ENCODE measurements at places on chromosomes 13 and 19.

DNA sequence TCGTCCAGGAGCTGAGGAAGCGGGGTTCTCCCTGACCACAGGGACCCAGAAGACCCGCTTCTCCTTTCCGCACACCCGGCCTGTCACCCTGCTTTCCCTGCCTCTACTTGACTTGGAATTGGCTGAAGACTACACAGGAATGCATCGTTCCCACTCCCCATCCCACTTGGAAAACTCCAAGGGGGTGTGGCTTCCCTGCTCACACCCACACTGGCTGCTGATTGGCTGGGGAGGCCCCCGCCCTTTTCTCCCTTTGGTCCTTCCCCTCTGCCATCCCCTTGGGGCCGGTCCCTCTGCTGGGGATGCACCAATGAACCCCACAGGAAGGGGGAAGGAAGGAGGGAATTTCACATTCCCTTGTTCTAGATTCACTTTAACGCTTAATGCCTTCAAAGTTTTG lies 18.9 kb downstream of the VASP start:
- DNase-seq, result peak; percentile 89

- DNase-seq, result no peak
Measured at GRCh38 chr19:2428321-2428690, 920 bp upstream of the TIMM13 start.

- DNase-seq, result no peak
Measured at GRCh38 chr13:30105381-30105780, 202.0 kb downstream of the KATNAL1 start.

- no peak for DNase-seq
Measured at GRCh38 chr19:35095667-35096368, 19.8 kb upstream of the FXYD3 start.

GRCh38 chr19:6498294-6499036 lies 3.6 kb downstream of the TUBB4A start:
- DNase-seq, result peak; percentile 82

DNA sequence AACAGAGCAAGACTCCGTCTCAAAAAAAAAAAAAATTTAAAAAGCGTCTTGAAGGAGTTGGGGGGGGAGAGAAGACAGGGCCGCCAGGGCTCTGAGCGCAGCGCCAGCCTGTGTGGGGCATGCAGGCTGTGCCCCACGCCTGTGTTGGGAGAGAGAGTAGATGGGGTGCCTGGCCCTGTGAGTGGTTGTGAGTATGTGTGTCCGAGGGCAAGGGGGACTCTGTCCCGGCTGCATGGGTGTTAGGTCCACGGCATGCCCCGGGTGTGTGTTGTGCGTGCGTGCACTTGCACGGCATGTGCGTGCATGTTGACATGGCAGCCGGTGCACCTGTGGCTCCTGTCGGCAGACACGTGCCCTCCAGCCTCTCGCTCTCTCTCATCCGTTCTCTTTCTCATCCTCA lies 3.4 kb downstream of the MAP2K7 start:
- no peak for DNase-seq

DNA sequence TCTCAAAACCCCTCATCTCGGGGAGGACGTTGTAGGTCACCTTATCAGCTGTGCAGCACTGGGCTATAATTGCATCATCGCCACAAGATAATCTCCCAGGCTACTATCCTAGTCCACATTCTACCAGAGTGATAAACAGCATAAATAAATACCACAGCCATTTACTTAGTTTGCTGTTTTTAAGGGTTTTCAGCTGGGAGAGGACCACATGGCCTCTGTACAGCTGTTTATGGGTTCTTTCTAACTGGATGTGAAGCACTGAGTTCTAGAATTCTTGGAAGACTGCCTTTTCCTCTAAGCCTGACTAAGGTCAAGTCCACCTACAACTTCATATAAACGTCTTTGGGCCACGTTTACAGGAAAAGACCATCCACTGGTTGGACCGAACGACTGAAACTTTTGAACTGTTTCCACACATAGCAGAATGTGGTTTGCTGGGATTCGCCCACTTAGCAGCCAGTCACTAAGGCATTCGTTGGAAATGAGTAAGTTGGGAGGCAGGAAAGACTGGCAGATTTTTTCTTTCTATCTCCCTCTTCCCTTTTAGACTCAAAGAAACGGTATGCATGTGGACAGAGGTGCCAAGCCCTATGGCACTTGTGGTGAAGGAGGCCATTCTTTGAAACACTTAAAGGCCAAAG lies 752.5 kb upstream of the SGCG start:
- DNase-seq, result no peak

DNA sequence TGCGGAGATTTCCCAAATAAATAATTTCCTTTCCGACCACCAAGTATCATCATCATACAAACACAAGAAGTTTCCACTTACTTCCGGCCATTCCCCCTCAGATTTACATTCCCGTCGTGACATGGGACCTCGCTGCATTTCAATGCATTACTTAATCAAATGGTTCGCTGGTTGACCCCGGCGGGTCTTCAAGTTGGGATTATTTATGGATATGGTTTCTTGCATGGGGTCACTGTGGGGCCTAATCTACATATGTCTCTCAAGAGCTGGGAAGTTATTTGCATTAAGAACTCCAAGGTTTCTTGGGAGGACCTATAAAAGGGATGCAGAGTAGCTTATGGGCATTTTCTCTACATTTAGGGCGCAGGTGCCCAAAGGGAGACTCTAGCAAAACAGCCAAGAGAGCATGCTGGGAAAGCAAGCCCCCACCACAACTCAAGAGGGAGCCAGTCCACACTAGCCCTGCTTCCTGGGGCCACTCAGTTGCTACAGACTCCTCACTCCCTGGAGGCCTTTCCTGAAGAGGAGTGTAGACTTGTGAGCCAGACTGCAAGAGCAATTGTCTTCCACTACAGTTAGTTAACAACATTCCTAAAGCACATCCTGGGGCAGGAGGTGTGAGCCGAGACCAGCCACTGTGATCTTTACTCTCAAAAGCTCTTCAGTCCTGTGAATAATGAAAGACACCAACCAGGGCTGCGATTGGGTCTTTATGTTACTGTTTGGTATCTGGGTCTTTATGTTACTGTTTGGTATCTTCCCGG lies 125.3 kb downstream of the KATNAL1 start:
- no peak for DNase-seq

DNA sequence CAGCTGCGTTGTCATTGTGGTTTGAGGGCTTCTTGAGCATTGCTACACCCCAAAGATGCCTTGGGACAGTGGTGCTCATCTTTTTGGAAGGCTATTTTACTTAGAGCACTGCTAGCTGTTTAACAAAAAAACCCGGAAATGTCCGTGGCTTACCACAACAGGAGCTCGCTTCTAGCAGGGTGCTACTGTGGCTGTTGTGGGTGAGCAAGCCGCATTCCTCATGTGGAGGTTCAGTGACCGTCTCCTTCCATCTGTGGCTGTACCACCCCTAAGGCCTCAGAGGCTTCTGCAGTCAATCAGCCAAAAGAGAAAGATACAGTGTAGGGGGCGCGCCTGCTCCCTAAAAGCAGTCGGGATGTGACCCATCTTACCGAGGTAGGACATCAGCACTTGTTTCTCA lies 1004.2 kb downstream of the UQCRFS1 start:
- no peak for DNase-seq

- DNase-seq, result no peak
Measured at GRCh38 chr13:22198641-22199217, 527.9 kb downstream of the FGF9 start.

GRCh38 chr19:51740356-51740755 lies 11.3 kb downstream of the FPR1 start:
- DNase-seq, result peak; percentile 82

DNA sequence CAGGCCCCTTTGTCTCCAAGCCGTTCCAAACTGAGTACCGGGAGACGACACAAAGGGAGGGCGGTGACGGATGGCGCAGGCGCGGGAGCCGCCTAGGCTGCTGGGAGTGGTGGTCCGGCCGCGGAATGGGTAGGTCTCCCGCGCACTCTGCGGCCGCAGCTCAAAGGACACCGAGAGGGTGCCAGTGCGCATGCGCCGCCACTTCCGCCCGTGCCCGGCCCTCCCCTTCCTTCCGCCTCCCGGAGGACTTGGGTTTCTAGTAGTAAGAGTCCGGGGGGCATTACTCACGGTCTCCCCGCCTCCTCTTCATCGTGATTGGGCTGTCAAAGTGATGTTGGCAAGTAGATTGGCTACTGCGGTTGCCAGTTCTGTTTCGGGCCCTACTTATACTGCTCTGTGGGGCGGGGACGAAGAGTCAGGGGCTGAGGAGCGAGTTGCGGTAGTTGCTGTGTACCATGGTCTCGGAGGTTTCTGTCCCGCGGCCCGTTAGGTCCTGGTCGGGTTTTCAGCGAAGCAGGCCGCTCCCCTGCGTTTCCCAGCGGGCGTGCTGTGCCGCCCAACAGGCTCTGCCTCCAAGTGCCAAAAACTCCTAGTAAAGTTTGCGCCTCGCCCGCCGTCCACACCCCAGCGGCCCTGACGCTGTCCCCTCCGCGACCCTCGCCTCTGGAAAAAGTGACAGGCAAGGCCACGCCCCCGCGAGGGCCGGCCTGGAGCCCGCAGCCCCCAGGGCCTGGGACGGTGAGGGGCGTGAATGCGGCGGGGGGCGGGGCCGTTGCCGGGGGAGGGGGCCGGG lies 455 bp upstream of the ING1 start:
- peak; percentile 99 for DNase-seq

DNA sequence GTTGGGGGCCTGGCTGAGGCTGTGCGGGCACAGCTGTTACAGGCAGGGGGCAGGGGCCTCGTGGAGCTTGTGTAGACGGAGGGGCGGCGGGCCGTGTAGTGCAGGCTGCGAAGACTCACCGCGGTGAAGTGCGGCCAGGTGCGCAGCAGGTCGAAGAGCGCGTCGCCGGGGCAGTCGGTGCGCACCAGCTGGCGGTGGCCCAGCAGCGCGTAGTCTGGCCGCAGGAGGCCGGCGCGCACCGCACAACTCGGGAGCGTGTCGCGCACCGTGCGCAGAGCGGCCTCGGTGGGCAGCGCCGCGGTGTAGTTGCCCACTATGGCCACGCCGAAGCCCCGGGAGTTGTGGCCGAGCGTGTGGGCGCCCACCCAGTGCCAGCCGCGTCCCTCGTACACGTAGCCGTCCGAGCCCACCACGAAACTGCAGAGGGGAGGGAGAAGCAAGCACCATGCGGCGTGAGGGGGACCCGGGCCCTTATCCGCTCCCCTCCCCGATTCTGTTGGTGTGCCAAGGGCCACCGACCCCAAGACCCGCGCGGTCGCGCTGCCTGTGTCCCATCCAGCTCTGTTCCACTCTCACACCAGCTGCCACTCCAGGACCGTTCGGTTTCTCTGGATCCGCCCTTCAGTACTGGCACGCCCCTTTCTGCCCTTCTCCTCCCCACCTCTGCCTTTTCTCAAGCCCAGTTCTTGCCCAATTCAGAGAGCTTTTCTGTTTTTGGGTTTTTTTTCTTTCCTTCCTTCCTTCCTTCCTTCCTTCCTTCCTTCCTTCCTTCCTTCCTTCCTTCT lies 5.4 kb upstream of the RASAL3 start:
- peak; percentile 44 for DNase-seq

DNA sequence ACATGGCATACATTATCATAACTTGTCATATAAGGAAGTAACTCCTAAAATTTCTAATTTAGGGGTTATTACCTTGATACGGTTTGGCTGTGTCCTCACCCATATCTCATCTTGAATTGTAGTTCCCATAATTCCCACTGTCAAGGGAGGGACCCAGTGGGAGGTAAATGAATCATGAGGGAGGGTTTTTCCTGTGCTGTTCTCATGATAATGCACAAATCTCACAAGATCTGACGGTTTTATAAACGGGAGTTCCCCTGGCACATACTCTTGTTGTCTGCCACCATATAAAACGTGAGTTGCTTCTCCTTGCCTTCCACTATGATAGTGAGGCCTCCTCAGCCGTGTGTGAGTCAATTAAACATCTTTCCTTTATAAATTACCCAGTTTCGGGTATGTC lies 76.0 kb downstream of the ZDHHC20 start:
- DNase-seq, result peak; percentile 23

GRCh38 chr13:112634102-112634501 lies 46.1 kb upstream of the TUBGCP3 start:
- DNase-seq, result no peak

DNA sequence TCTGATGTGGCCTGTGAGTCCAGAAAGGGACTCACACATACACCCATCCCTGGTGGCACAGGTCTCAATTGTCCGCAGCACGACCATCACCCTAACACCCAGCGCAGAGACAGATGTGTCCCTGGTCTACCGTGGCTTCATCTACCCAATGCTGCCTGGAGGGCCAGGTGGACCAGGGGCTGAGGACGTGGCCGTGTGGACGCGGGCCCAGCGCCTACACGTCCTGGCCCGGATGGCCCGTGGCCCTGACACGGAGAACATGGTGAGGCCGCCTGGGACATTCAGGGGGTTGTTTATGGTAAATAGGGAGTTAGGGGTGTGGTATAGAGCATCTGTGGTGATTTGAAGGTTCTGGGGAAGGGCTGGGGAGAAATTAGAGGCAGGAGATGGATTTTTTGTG lies 22.8 kb downstream of the MEGF8 start:
- no peak for DNase-seq

DNA sequence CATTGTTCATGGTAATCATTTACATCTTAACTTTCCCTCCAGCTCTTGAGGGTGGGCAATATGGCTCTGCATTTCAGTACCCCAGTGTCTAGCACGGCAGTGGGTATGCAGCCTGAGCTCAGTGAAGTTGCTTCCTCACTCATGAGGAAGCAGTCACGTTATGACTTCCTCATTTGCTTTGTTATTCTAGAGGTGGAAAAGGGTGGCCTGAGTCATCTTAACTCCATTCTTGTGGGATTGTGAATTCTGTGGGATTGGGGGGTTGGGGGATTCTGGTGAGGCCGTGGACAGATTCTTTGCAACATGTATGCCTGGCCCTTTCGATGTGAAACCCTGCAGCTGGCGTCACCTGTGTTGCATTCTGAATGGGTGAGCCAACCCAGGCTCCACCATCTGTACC lies 406.7 kb upstream of the ZNF507 start:
- peak; percentile 29 for DNase-seq

DNA sequence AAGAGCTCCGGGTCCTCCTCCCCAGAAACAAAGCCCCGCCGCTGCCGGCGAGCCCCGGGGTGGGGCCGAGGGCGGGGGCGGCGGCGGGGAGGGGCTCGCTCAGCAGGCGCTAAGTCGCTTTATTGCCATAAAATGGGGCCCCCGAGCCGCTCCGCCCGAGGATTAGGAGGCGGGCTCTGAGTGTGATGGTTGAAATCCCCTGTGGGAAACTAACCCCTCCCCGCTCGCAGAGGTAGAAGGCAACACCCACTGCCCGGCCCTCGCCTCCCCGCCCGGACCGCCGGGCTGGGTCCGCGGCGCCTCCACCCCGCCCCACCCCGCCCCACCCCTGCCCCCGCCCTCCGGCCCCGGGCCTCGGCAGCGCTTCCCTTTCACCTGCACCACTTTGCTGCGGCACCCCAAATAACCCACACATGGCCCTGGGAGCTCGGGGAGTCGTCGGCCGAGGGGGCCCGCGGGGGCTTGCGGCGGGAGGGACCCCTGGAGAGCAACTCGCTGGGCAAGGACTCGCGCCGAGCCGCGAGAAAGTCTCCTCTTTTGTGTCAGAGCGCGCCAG lies at the start of gene KLF12:
KLF12 (minus strand) TSS at position 184 of the 556 bp plus-strand sequence.
- DNase-seq, result peak; percentile 76

- DNase-seq, result no peak
Measured at GRCh38 chr19:46520616-46521015, 24.9 kb upstream of the PNMA8B start.

DNA sequence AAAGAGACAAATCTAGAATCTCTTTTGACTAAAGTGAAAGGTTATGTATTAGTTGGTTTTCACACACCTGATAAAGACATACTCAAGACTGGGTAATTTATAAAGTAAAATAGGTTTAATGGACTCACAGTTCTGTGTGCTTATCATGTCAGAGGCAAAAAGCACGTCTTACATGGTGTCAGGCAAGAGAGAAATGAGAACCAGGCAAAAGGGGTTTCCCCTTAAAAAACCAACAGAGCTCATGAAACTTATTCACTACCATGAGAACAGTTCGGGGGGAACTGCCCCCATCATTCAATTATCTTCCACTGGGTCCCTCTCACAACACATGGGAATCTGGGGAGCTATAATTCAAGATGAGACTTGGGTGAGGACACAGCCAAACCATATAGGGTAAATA lies 486.8 kb downstream of the DACH1 start:
- DNase-seq, result peak; percentile 38
